Effector memory CD4-positive, alpha-beta T cell (primary cell): ENCODE measurements at places on chromosomes 16 and 17.

- DNase-seq: no peak
Measured at GRCh38 chr16:67016143-67016542, 12.8 kb upstream of the CBFB start.

DNA sequence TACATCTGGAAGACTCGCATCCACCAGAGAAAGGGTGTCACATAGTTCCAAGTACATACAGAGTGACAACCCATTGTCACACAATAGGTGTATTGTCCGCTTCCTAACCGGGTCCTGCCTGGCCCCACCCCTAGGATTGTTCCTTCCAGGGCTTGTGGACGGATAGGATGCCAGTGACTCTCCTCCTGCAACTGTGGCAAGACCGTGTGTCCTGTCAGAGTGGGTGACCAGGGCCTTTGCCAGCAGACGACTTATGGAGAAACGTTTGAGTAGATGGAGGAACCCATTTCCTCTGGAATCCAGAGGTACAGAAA lies 258.4 kb downstream of the CPPED1 start:
- DNase-seq: no peak

- no peak for DNase-seq
Measured at GRCh38 chr17:62765351-62765750, 42.8 kb downstream of the MARCHF10 start.

DNA sequence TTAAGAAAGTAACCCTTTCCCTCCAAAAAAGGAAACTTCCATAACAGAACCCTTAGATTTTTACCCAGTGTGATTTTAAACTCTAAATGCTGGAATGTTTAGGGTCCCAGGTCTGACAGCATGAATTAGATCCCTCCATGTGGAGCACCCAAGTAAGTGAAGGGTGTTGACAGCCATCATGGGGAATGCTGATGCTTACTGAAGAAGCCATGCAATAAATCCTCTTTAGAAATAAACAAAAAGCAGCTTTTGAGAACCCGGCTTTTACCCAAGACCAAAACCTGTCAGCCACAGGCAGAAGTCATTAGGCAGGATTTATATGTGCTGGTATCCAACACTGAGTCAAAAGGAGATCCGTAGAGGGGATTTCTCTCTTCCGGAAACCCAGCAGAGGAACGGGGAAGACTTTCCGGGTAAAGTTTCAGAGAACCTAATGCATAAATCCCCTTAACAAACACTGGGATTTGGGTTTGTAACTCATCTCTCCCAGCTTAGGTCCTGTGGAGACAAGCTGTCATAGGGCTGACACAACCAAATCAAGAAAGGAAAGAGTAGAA lies 287.5 kb downstream of the IRX3 start:
- DNase-seq: no peak

DNA sequence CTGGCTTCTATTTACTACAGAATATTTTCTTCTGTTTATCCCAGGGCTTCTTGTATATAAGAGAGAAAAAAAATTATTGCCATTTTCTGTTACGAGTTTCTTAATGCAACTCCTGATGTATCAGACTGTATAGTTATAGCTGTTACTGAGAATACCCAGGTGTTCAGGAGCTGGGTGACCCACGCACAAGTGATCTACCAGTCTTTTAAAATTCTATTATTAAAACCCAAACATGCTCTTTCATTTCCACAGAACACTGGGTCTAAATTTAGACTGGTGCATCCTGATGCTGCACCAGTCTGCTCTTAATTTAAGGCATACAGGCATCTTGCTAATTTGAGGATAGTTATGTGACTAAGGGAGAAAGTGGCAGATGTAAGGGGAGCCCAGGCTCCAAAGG lies 31.2 kb upstream of the NLRP1 start:
- DNase-seq: no peak

DNA sequence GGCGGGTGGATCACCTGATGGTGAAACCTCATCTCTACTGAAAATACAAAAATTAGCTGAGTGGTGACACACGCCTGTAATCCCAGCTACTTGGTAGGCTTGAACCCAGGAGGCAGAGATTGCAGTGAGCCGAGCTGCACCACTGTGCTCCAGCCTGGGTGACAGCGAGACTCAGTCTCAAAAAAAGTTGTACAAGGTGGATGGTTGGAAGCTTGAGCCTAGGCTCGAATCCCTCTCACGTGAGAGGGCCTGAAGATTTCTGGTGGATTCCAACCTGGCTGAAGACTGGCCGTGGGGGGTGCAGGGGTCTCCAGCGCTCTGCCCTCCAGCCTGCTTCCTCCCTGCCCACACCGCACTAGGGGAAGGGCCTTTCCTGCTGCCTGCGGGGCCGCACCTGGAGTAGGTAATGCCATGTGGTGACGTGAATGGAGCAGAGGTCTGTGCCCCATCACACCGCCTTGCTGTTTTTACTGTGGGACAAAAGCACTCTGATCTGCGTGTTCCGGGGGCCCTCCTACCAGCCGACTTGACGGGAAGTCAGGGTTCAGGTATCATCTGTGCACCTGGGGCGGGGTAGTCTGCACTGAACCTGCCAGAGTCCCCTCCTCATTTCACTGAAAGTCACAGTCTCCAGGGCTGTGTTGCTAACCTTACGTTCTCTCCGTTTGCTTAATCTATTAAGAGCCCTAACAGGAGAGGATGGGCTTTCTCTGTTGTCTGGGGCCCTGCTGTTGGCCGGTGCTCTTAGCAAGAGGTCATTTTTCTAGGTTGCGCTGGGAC lies 4.2 kb downstream of the RPL13 start:
- no peak for DNase-seq

- no peak for DNase-seq
Measured at GRCh38 chr17:81398176-81398831, 3.0 kb downstream of the BAHCC1 start.
